Iris pigment epithelial cell (primary cell): ENCODE measurements at places on chromosomes 16 and 17.

DNA sequence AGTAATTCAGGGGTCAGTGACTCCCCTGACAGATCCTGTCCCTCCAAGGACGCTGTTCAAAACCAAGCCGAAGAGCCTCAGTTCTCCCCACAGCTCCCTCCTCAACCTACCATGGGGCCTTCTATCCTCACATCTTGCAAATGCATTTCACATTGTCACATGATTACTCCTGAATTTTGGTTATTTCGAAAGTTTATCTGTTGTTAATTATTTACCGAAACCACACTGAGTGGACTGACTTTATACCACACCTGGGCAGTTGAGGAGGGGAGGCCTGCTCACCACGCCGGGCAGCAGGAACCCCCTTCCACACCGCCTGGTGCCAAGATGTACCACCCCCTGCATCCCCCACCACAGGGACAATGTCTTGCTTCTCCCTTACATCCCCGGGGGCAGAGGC lies 4.7 kb downstream of the TIMP2 start:
- DNase-seq = no peak

DNA sequence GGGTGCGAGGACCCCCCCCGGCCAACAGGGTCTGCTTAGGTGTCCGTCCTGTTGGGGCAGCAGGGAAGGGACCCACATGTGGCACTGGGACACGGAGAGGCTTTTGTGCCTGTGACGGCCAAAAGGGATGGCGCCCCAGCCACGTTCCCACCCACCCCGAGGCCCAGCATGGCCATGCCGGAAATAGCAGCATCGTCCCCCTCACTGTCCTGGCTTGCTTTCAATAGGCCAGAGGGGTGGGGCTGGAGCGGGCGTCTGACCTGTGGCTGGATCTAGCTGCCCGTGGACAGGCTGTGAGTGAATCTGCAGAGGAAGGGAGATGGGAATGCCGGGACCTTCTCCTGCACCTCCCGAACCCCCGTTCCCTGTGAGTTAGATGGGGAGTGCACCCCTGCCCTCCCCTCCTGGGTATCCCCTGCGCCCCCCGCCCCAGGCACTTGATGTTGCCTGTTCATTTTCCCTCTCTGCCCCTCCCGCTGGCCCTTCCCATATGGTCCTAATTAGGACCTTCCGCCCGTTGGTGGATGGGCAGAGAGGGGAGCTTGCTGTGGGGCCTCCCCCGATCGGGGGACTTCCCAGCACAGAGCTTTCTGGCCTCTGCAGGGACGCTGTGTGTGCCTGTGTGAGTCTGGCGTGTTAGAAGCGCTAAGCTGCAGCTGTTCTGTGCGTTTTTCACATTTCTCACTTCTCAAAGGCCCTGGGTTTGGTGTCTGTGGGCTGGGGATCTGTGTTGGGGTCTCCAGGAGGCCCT lies 292.8 kb downstream of the SEC14L1 start:
- peak; percentile 73 for DNase-seq

GRCh38 chr16:48446534-48446920 lies 61.3 kb upstream of the SIAH1 start:
- DNase-seq = no peak

DNA sequence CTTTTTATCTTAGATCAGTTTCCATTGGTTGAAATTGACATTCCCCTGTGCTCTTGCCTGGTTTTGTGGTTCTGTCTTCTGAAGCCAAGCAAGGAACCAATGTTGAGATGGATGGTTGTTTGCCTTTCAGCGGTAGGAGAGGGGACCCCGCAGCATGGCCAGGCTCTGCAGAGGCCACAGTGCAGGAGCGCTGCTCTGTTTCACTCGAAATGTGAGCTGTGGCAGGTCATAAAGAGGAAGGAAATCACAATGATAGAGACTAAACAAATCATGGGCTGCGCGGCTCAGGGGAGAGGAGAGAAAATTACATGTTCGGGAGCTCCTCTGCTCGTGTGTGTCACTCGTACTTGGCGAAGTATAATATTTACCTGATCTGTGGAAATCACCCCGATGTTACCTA lies 148.2 kb downstream of the SNX29 start:
- DNase-seq = no peak

GRCh38 chr16:1772362-1772907 lies at the start of gene EME2:
TSS of gene EME2 (plus strand) at chr16:1772810. CDS start at chr16:1773228, 418 bp downstream.
- peak; percentile 73 for DNase-seq

DNA sequence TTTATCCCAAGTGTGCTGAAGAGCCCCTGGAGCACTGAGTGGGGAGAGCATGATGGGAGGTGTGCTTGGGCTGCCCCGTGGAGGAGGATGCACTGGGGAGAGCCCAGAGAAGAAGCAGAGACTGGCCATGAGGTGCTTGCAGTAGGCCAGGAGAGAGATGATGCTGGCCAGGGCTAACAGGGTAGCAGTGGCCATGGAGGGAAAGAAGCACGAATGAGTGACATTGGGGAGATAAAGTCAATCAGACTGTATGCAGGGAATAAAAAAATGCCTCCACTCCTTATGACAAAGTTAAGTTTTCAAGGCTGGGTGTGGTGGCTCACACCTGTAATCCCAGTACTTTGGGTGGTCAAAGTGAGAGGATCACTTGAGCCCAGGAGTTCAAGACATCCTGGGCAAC lies 5.4 kb upstream of the TMEM220 start:
- no peak for DNase-seq

DNA sequence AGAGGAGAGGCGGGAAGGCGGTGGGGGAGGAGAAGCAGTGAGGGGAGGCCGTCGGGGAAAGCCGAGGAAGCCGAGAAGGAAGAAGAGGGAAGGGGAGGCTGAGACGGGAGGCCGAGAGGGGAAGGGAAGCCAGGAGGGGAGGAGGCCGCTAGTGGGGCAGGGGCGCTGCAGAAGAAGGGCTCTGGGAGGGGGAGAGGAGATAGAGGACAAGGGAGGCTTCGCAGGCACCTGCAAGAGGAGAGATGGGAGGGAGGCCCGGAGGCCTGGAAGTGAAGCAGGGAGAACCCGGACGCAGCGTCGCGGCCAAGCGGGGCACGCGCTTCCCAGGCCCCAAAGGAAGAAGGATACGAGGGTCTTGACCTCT lies 2.3 kb downstream of the C17orf58 start:
- DNase-seq = no peak

GRCh38 chr16:48235556-48236136 lies 8.5 kb upstream of the LONP2 start:
- no peak for DNase-seq

- DNase-seq = no peak
Observed at GRCh38 chr17:39701012-39701783, 1.3 kb downstream of the ERBB2 start.

- DNase-seq = peak; percentile 79
Observed at GRCh38 chr16:25051406-25052150, 36.4 kb upstream of the ARHGAP17 start.

- DNase-seq = no peak
Observed at GRCh38 chr16:69438465-69438864, 14.0 kb downstream of the CYB5B start.

DNA sequence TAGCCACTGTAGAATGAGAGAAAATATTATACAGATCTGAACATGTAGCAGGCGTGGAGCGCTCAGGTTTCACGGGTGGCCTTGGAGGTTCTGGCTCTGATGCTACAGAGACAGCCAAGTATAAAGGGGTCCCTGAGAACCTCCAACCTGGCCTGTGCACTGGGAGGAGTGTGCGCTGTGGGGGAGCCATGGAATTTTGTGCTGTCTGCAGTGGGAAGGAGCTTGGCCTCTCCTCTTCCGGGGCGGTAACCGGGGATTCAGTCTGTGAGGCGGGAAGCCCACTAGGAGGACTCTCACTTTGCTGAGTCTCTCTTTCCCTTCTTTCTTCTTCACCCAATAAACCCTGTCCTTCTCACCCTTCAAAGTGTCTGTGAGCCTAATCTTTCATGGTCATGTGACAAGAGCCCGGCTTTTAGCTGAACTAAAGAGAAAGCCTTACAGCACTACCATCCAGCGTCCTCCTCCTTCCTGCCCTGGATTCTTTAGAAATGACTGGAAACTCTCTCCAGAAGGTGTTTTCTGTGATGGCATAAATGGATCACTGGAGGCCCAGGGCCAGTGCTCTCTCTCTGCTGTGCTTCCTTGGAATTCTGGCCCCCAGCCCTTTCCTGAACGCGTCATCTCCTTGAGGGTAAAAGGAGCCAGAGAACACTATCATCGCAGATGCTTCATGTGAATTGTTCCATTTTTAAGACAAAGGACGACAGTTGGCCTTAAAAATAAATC lies 232.1 kb upstream of the CACNG5 start:
- peak; percentile 39 for DNase-seq

GRCh38 chr17:79654350-79654959 lies 43.6 kb upstream of the RBFOX3 start:
- DNase-seq = no peak

DNA sequence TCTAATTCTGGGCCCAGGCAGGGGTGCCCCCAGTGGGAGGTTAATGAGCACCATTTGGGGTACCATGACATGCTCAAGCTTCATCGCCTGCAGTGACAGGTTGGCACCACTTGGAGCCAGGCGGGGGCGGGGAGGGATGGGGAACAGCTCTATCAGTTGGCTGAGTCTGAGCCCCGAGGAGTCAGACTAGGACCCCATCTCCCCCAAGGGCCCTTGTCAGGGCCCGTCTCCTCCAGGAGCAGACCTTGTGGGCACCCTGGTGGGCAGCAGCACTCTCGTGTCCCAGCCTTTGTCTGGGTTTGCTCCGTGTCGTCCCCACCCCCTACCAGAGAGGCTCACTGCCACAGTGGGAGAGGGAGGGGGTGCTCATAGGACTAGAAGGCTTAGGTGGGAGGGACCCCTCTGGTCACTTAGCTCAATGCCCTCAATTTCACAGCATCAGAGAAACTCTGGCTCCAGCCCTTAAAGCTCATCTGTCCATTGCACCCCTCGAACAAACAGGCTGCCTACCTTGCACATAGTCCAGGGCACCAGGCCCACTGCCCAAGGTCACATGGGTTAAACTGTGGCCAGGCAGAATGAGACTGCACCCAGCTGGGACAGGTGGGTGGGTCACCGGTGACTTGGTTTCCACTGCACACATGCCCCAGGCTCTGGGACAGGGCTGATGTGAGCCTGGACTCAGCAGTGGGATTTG lies 4.1 kb downstream of the PPP1R9B start:
- DNase-seq = no peak

- DNase-seq = peak; percentile 95
Observed at GRCh38 chr17:76772842-76773525, 35.1 kb downstream of the MFSD11 start.

DNA sequence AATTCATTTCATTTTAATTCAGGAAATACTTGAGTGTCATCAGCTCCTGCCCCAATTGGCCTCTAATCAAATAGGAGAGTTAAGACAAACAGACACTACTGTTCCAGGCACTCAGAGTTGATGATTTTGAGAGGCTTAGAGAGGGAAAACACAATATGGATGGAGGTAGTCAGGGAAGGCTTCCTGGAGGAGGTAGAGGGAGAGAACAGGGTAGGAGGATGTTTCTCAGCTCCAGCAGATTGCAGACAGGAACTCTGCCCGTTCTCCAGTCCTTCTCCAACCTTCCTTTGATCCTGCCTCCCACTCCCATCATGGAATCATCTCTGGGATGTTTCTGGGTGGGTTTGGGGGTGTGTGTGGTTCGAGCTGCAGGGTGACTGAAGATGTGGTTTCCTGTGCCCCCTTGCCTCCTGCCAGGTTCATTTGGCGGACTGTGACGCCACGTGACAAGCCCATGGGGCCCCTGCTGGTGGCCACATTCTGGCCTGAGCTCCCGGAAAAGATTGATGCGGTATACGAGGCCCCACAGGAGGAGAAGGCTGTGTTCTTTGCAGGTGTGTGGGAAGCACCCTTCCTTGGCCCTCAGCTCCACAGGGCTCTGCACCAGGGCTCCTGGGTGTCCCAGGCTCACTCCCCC lies 12.2 kb upstream of the LPCAT2 start:
- no peak for DNase-seq

- peak; percentile 28 for DNase-seq
Observed at GRCh38 chr17:41848788-41849187, 11.2 kb downstream of the KLHL10 start.

- no peak for DNase-seq
Observed at GRCh38 chr17:50268743-50269275, 5.5 kb upstream of the TMEM92 start.

GRCh38 chr17:59415397-59415796 lies 83.9 kb downstream of the YPEL2 start:
- no peak for DNase-seq

- no peak for DNase-seq
Observed at GRCh38 chr17:45339646-45340605, 23.1 kb upstream of the MAP3K14 start.

- DNase-seq = peak; percentile 36
Observed at GRCh38 chr17:2338315-2338657, 985 bp downstream of the SGSM2 start.

DNA sequence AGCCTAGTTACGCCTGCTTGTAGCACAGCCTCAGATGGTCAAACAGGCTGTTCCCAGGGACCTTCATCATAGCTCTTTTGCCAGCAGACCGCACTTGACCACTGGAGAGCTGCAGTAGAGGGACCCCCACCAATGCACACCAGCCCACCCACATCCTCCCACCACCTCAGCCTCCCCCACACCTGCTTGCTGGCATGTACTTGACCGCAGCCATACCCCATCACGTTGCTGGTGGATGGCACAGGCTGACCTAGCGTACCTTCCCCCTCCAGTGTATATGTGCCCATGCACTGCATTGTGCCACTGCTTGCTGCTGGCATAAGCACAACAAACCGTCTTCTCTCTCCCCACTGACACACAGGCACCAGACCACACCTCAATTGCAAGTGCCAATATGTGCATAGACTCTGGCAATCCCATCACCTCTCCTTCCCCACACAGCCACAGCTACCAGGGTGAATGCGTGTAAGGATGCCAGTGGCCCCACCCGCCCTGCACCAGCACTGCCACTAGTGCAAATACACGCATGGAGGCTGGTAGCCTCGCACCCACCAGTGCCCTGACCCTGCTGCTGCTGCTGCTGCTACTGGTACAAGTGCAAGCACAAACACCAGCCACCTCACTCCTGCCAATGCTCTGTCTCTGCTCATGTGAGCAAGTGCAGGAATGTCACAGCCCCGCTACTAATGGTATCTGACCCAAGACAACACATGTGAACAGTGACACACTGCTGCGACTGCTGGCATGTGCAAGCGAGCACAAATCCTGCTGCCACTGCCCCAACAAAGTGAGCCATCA lies 1377.6 kb downstream of the CDH11 start:
- DNase-seq = no peak

- DNase-seq = no peak
Observed at GRCh38 chr17:66779237-66779606, 55.7 kb upstream of the CACNG5 start.

- DNase-seq = peak; percentile 97
Observed at GRCh38 chr16:47732523-47733111, 271.5 kb downstream of the PHKB start.

- no peak for DNase-seq
Observed at GRCh38 chr16:53224951-53225533, 170.3 kb downstream of the CHD9 start.

- DNase-seq = no peak
Observed at GRCh38 chr17:1234455-1234854, 35.8 kb upstream of the BHLHA9 start.

- no peak for DNase-seq
Observed at GRCh38 chr17:80189611-80190010, 19.8 kb downstream of the CARD14 start.
